DND-41 (cell line): ENCODE measurements at places on chromosomes 1 and 21.
A peak's percentile ranks its signal among the peaks of the same experiment; 100 is the strongest.

DNA sequence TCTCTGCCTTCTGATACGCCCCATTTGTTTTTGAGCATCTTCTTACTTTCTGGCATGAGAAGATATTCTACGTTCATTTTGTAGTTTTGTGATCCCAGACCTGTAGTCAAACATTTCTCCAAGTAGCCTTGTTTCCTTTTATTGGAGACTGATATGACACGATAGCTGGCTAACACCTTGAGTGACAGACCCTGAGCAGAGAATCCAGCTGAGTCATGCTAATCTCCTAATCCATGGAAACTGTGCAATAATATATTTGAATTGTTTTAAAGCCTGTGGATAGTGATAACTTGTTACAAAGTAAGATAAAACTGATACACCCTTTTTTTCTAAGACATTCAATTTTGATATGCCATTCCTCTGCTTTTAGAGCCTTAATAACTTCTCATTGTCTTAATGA, 1.2 kb upstream of the IFI44L start:
- DNase-seq, result no peak

GRCh38 chr1:222618880-222619596, 1.1 kb downstream of the MIA3 start:
- peak; percentile 26 for DNase-seq

DNA sequence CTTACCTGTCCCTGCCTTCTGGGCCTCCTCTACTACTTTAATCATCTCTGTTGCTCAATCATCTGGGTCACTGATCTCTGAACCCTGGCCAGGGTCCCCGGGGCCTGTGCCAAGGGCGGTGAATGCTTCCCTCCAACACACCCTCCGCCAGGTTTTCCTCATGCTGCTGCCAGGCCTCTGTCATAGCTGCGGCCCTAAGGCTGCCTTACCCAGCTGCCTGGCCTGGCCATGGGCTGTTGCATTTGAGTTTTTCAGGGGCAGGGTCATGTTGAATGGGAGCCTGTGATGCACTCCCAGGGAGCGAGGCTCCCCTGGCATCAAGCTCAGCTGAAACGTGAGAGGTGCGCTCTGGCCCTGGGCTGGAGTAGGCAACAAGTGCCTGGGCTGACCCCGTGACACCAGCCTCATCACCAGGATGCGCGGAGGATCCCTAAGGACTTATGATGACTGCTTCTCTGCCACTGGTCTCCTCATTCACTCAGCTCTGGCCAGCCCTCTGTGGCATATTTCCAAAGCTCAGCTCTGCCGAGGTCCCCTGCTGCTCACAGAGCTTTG, 7.6 kb downstream of the EDN2 start:
- no peak for DNase-seq

GRCh38 chr21:31752352-31752751, 20.4 kb upstream of the SCAF4 start:
- no peak for DNase-seq

DNA sequence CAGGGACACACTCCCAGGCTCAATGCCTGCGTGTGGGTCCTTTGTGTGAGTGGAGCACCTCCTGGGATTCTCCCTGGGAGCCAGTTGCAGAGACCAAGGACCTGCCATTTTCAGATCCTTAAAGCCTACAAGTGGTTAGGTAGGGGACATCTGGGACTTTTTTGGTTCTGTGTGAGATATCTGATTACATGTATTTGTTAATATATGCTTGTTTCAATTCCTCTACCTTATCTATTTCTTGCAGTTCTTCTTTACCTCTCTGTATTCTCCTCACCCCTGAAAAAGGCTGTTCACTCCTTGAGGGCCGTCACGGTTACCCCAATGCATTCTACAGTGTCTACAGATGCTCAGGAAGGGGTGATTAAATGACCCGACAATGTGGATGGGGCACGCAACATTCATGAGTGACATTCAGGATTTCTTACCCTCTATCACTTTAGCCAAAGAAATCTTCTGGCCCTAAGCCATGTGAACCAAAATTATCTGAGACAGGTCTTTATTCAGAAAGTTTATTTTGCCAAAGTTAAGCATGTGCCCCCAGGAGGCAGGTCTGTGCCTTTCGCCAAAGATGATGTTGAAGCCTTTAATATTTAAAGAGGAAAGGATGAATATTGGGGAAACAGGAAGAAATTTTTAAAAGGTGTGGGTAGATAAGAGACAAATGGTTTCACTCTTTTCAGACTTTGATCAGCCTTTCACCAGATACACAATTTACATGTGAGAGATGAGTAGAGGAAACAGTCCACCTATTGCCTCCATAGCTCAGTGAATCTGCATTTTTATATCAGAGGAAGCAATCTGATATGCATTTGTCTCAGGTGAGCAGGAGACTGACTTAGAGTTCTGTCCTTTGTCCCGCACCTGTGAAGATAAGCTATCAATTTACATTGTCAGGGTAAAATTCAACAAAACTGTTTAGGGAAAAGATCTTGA, 44.6 kb upstream of the MPZL1 start:
- DNase-seq, result no peak

DNA sequence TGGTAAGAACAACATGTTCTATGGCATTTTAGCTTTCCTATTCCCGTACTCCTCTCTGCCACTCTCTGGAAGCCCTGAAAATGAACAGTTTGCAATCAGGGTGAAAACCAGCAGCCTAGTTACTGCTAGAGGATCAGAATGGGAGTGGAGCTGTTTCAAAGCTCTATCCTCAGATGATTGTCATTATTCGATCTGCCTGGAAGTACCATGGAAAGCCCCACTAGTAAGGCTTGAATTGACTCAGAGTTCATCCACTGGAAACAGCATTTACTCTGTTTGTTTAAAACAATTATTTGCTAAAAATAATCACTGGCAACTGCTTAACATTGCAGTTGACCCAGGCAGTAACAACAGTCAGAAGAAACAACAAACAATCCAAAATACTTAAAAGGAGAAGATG, 91.2 kb downstream of the USH2A start:
- DNase-seq, result no peak

GRCh38 chr1:21913763-21914162, 23.3 kb downstream of the HSPG2 start:
- no peak for DNase-seq

DNA sequence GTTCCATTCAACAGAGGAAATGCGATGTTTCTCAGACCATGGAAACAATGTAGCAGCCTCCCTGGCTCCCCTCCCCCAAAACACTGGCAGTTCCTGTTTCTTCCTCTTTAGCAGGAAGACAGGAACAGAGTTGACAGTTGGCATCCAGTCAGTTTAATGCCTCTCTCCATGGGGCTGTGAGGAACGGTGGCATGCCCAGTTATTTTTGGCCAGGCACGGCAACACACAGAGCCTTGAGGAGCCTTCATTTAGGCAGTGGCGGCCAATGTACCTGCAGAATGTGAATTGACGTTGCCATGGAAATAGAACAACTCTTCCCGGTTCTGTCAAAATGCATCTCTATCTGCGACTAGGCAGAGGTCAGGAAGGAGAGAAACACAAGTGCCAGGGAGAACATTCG, 330.6 kb downstream of the DSCAM start:
- no peak for DNase-seq

- DNase-seq, result no peak
These were observed 11.3 kb upstream of the DNMT3L start for GRCh38 chr21:44273046-44273445.

DNA sequence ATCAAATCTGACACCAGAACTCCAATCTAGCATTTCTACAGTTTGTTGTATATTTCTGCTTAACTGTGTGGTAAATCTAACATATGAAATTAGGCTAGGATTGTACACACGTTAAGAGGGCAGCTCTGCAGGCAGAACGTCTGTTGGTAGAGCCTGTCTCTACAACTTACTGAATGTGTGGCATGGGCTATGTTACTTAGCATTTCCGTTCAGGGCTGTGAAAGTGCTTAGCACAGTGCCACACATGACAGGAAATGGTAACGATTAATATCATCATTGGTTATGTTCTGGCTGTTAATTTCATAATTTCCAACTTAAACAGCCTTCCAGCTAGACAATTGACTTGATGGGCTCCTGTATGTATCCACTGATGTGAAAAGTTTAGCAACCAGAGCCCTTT, 9.6 kb upstream of the C8B start:
- no peak for DNase-seq

GRCh38 chr1:197306381-197307062, 38.5 kb downstream of the CRB1 start:
- no peak for DNase-seq

DNA sequence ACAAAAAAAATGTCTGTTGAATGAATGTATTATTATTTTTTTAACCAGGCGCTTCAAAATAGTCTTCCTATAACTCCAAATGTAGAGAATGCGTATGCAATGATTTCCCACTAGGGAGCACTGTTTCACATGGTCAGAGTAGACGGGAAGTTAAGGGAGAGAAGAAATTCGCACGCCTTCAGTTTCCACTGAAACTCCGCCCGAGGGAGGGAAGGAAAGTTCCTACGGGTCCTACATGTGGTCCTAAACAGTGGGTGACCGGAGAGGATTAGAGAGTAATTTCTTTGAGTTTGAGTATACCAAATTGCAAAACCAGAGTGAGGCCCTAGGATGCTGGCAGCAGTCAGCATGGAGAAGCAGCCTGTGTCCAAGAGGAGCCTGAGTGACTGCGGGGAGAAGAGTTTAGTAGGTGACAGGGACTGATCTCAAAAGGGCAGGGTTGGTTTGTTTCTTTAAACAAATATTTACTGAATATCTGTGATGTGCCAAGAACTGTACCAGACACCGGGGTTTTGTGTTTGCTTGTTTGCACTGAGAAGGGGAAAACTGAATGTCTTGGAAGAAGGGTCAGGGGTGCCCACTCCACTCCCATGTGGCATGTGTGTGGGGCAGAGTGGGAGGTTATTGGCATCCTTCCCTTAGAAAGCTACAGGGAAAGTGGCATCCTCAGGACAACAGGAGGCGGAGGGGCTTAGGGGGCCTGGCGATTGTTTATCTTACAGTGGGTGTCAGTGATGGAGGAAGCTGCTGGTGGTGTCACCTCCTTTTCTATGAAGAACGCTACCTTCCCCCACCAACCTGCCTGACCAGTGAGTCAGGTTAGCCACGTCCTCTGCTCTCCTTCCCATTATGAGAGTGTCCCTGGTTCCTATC, 22.8 kb downstream of the RNU5D-1 start:
- peak; percentile 37 for DNase-seq

GRCh38 chr1:169121146-169121923, 14.8 kb downstream of the ATP1B1 start:
- no peak for DNase-seq

GRCh38 chr1:159867664-159868026, 5.2 kb upstream of the VSIG8 start:
- no peak for DNase-seq

- no peak for DNase-seq
These were observed 48.1 kb downstream of the PCNT start for GRCh38 chr21:46372014-46372485.

GRCh38 chr1:74732960-74733603, at the start of the genes CRYZ and TYW3:
TSS of gene CRYZ (minus strand) at chr1:74733050. CDS start at chr1:74724821, 8,229 bp downstream.
TSS of gene TYW3 (plus strand) at chr1:74733152. CDS start at chr1:74733245, 93 bp downstream.
- DNase-seq, result peak; percentile 92

DNA sequence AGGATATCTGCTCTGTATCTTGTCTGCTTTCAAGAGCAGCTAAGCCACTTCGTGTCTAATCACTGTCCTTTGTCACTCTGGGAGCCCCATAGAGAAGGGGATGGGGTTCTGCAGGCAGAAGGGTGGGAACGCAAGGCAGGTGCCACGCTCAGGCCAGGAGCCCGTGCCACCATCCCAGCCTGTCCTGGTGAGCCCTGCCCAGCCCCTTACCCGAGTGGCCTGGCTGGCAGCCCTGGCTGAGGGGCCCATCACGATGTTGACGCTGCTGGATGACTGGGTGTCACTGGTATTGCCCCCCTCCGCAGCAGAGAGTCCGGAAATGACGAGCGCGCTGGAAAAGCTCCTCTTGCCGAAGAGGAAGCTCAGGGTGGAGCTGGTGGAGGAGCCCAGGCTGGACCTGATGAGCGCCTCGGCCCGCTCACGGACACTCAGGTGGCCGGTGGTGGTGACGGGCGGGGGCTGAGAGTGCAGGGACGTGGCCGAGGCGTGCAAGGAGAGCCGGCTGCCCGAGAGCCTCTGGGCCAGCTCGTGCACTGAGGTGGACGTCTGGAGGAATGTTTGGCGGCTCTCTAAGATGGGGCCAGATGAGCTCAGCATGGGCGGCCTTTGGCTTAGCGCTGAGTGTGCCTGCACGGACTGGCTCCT, 35.6 kb downstream of the NTPCR start:
- no peak for DNase-seq

- no peak for DNase-seq
These were observed 45.2 kb downstream of the CLEC20A start for GRCh38 chr1:178451529-178451928.

- DNase-seq, result no peak
These were observed 54.5 kb upstream of the MRPS6 start for GRCh38 chr21:34018910-34019309.

GRCh38 chr1:96865731-96866685, 144.4 kb downstream of the PTBP2 start:
- DNase-seq, result no peak

DNA sequence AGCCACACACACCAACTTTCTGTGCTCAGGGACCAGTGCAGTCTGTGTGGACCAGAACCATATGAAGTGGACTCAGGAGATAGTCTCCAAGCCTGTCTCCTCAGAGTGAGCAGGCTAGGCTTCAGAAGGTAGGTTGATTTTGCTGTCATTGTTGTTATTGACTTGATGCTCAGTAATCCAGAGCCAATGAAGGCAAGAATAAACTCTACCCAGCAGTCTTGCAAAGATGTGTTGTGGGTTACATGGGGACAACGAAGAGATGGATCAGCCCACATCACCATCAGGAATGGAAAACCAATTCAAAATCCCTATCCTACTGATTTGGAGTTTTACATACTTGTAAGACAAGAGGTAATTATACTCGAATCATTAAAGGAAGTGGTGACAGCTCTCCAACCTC, 37.4 kb downstream of the PHC2 start:
- DNase-seq, result no peak

DNA sequence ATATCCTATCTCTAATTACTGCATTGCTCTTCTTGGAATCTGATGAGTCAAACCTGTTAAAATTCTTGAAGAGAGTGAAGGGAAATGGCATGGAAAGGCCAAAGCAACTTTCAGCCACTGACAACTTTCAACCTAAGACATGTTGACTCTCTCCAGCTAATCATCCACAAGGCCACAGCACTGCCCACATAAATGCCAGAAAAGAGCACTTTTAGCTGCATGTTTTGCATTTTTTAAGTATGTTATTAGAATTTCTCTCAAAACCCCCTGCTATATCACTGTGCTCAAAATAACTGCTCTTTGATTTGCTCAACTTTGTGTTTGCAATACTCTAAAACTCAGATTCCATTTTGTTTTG, 352.5 kb downstream of the ADGRL2 start:
- DNase-seq, result no peak

DNA sequence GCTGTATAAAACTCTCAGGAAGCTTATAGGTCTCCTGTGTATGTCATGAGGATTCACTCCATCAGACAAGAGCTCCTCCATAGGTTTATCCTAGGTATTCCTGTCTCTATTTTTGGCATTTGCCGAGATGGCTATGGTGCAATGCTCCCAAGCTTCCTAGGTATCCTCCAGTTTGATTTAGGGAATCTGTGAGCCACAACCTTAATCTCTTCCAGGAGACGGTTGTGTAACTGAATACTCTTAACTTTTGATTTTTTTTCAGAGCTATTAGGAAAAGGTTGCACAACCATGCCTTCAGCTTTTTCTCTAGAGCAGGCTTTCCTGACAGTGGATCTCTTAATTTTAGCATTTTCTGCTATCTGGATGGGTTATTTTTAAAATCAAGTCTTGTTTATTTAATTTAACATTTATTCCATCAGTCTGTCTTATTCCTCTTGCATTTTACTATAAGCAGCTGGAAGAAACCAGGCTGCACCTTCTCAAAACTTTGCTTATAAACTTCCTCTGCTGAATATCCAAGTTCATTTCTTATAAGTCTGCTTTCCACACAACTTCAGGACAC, 69.4 kb upstream of the BACE2 start:
- no peak for DNase-seq

GRCh38 chr1:112762541-112763500, 47.7 kb upstream of the PPM1J start:
- peak; percentile 58 for DNase-seq
